Stimulated activated CD8-positive, alpha-beta memory T cell treated with anti-CD3 and anti-CD28 coated beads, Interleukin-7, amount 100 ng/mL, for 1 hour (primary cell): ENCODE measurements at places on chromosomes 3 and 15.

- no peak for DNase-seq
These were observed 281.1 kb upstream of the TPRG1 start for GRCh38 chr3:188890572-188891270.

DNA sequence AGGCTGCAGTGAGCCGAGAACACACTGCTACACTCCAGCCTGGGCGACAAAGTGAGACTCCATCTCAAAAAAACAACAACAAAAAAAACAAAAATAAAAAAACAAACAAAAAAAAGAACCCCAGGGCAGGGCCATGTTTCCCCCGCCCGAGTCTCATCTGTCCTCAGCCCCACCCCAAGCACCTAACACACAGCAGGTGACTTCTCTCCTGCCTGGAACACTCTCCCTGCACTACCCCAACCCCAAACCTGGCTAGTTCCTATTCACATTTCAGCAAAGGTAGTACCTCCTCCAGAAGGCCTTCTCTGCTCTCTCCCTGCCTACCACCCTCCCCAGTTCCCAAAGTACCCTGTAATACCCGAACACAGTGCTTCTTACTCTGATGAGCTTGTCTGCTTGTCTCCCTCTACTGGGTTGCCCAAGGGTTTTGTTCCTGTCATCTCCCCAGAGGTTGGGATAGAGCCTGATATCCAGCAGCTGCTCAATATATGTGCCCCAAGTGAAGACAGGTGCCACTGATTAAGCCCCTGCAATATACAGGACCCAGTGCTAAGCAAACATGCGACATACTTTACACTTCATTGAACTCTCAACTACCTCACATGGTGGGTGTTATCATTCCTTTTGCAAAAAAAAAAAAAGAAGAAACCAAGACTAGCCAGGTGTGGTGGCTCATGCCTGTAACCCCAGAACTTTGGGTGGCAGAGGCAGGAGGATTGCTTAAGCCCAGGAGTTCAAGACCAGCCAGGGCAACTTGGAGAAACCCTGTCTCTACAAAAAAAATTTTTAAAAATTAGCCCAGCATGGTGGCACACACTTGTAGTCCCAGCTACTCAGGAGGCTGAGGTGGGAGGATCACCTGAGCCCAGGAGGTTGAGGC, 103.6 kb downstream of the DAPK2 start:
- no peak for DNase-seq

DNA sequence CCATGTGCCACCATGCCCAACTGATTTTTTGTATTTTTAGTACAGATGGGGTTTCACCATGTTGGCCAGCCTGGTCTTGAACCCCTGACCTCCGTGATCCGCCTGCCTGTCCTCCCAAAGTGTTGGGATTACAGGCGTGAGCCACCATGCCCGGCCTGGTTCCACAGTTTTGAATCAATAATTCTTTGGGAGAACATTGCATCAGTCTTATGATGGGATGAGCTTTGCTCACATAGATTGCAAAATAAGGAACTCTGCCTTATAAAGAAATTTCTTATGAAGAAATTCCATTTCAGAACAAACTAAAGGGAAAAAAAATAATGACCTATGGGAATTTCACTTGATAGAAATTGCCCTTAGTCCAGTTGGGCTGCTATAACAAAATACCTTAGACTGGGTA, 15.8 kb upstream of the TMPRSS7 start:
- DNase-seq, result no peak

DNA sequence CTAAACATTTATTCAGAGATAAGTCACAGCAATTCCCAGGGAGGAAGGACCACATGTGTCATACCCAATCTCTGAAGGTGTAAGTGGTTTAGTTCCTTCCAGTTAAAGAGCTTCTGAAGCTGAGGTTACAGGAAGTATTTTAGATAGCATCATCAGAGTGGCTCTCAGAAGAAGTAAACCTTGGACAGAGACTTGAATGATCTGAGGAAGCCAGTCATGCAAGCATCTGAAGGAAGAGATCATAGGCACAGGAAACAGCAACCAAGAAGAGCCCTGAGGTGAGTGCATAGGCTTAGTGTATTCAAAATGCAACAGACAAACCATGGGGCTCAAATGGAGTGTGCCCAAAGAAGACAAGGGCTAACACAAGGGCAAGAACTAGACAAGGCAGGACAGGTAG, 210.3 kb downstream of the ULK4 start:
- DNase-seq, result no peak

DNA sequence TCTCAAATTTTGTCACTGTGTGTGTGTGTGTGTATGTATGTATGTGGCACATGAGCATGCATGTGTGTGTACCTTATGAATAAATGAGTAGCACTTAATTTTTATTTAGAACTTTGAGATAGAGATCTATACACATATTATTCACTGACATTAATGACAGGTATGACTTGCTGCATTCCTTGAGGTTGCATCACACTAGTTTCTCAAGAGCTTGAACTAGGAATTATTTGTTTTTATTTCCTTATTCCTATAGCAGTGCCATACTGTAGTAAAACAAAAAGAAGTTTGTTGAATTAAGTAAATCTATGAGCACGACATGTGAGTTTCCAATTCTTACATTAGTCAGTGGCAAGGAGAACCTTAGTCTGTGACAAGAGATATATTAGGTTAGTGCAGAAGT, 943.9 kb downstream of the ROBO1 start:
- DNase-seq, result no peak

- DNase-seq, result no peak
These were observed 286.3 kb downstream of the ZNF385D start for GRCh38 chr3:21464746-21465145.

DNA sequence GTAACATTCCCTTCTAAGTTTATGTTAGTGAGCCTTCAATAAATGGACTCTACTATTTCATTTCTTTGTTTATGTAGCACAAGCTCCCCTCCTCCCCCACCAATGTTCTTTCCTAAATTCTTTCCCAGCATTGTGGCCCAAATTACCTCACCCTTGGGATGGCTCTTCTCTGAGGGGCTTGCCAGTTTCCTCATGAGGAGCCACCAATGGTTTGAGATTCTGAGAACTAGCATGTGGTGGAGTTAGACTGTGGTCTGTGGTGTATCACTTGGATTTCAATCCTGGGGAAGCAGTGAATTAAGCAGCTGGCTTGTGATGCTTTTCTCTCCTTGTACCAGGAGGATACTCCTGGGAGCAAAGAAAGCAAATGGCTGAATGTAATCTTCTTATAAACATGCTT, 50.0 kb upstream of the NPHP3 start:
- DNase-seq, result no peak

DNA sequence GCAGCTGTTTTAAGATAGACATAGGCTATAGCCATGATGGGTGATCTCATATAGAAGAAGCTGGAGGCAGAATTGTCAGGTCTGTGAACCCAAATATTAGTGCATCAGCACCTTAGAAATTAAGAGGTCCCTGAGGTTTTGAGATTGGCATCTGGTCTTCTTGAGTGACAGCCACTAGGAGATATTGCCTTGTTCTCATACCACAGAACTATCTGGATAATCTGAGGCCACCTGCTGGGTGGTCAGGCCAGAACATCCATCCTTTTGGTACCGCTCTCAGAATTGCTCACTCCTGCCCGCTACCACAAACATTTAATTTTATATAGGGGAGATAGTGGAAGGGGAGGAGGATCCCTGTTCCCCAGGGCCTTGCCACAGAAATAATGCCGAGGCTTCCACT, 210.6 kb upstream of the ZPLD1 start:
- DNase-seq, result no peak

DNA sequence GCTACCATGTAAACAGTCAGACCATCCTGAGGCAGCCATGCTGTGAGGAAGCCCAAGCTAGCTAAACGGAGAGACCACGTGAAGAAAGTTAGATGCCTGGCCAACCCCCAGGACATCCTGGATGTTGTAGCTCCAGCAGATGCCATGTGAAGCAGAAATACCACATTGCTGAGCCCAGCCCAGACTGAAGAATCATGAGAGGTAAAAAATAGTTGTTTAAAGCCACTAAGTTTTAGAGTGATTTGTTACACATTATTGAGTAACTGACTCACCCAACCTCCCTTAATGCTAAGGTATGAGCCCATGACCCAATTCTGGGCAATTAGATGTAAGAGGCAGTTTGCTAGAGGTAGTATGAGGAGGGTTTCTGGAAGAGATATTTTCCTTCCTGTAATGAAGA, 200.5 kb downstream of the THRB start:
- DNase-seq, result no peak

GRCh38 chr15:74804935-74805334, 7.7 kb upstream of the LMAN1L start:
- no peak for DNase-seq

- DNase-seq, result no peak
These were observed 129.2 kb downstream of the FAM43A start for GRCh38 chr3:194814878-194815357.

DNA sequence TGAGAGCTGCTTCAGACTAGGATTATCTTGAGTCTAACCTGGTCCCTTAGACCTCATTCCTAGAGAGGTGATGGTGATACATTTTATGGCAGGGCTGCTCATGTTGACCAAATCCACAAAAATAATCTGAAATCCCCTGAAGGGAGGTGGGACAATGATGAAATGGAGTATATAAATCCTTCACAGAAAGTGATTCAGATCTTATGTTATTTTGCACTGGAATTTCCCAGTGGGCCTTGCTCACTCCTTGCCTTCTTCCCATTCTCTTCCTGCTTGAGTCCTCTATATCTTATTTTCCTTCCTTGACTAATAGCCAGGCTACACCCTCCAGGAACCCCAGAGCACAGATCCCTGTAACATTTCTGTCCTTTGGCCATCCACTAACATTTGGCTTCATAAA, 10.4 kb upstream of the TMEM202 start:
- no peak for DNase-seq

DNA sequence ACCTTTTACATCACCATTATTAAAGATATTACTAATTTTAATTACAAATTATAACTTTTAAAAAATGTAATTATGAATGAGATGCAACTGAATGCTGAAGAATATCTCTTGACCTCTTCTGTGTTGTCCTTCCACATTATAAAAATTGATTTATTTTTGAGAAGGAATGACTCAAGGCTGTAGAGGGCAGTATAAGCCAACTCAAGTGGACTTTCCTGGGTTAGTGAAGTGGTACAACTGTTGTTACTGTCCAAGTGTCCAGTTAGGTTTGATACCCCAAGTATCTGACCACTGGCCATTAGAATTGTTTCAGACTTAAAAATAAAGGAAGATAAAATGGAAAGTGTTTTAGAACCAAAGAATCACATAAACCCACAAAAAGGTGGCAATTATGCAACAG, 51.9 kb downstream of the BBX start:
- no peak for DNase-seq

- DNase-seq, result no peak
These were observed 985 bp downstream of the LCMT2 start for GRCh38 chr15:43329217-43329959.

- no peak for DNase-seq
These were observed 458.1 kb downstream of the TBL1XR1 start for GRCh38 chr3:176739159-176739558.

DNA sequence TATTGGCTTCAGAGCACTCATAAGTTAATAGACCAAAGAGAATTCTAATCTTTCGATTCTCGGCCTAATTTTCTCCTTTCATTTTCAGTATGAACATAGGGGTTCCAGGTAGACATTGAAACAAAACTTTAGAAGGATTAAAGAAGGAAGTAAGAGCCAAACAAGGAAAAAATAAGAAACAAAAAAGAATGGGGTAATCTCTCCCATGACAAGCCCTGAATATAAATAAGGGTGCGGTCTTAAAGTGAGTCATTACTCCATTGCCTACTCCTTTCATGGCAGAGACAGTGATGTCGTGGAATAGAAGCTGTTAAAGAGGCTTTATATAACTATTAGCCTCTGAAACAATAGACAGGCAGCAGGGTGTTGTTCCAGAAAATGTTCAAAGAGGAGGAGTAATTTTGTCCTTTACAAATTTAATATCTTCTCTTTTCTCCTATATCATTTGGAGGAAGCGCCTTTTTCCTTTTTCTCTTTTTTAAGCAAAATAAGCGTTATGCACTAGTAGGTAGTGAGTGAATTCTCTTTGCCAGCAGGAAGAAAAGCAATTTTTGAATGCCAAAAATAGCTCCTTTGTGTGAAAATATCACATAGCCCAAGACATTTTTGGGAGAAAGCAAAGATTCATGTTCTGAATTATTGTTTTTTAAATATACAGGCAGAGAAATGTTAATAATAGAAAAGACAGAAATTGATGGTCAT, 607.9 kb upstream of the KCNMB2 start:
- no peak for DNase-seq

DNA sequence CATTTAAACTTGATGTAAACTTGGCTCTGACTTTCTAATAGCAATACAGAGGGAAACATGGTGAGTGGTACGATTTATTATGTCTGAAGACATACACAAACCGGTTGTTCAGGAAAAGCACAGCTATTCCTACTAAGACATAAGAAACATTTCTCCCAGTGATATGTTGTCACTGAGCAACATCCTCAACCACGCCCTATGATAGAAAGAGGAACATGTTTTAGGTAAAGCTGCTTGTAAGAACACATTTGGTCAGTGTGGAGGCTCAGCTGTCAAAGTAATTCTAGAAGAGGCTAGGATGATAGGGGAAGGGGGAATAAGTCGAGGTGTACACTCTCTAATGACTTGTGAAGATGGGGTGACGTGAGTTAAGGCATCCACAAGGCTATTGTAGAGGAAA, 42.7 kb upstream of the B3GNT5 start:
- no peak for DNase-seq

- DNase-seq, result no peak
These were observed 489 bp downstream of the CSPG5 start for GRCh38 chr3:47578119-47578632.

GRCh38 chr3:187833799-187834578, 88.7 kb upstream of the BCL6 start:
- DNase-seq, result no peak

GRCh38 chr3:143658861-143659260, 189.4 kb downstream of the SLC9A9 start:
- no peak for DNase-seq

DNA sequence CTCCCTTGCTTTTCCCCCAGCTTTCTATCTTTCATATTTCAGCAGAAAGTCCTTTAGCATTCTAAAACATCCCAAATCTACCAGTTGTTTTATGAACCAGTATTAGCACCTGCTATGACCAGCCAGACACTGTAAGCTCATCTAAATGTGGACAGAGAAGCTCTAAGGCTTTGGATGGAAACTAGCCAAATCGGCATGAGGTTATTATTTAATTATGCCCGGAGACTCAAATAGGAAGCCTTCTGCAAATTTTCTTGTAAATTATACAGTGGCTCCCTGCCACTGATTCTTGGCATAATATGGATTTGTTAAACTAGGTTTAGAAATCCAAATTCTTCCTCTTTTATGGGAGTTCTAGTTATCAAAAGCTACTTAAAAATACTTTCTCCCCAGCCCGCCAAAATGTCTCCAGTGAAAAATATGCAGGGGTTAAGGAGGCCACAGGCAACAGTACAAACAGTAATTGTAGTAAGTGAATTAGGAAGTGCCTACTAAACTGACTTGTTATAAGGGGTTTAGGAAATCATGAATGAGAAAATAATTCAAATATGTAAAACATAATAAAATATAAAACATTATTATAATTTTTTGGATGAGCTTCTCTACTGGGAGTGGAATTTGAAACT, 15.4 kb downstream of the MYH15 start:
- no peak for DNase-seq

DNA sequence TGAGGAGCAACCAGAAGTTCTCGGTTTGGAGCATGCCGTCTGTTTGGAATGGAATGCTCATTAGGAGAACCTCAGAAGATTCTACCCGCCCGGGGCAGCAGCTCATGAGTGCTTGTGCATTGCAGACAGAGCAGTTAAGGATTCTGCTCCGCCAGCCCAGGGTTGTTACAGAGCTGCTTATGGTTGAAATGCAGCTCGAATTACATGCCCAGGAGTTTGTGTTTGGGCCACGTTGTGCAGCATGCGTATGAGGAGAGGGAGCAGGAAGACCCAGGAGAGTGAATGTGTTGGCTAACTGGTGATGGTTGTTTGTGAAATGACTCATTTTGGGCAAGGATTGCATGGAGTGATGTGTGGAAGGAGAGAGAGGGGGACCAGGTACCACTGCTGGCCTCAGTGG, 9.0 kb downstream of the FGD5 start:
- no peak for DNase-seq
